ENCODE measurements at places on chromosomes 7 and 10.
A peak's percentile ranks its signal among the peaks of the same experiment; 100 is the strongest.

DNA sequence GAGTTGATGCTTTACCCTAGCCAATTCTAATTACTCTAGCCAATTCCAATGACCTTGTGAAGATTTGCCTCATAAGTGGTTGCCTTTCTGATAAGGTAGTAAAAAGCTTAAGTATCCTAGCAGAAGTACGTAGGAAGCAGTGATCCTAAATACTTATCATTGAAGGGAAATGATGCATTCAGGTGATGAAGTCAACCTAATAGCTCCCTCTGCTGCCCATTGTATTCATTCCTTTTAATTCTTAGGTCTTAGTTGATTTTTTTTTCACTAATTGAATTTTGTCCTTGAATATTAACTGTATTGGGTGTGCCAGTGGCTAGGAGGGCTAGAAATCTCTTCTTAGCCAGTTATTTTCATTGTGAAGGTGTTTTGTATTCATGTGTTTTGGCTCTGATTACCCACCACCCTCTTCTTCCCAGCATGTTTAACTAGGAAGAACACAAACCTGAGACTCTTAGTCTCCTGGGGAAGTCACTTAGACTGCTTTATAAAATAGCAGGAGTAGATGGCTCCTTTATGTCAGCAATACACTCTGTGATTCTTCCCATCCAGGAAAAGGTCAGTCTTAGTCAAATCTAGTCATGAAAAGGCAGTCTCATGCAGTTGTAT, 46.3 kb downstream of the PLEKHA8 start:
- DNase-seq = peak; percentile 21

GRCh38 chr7:13144673-13145072, 457.2 kb downstream of the ARL4A start:
- no peak for DNase-seq

GRCh38 chr10:22911889-22912762, 15.7 kb upstream of the ARMC3 start:
- no peak for DNase-seq

GRCh38 chr10:5545778-5546710, 21.3 kb downstream of the CALML3 start:
- DNase-seq = no peak

DNA sequence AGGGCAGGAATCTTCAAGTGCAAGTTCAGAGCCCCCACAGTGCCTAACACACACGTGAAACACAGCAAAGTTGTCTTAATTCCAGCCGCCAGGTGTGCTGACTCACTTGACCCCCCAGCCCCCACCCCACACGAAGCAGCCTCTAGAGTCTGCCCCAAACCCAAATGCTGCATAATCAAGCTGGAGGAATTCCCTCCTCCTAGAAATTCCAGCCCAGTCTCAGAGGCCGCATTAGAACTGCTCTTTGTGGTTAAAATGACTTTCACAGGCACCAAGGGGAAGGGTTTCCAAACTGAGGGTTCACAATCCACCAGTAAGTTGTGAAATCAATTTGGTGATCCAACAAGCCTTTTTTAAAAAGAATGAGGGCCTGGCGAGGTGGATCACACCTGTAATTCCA, 67.0 kb upstream of the PLXNA4 start:
- DNase-seq = no peak

GRCh38 chr10:112429654-112430230, 17.0 kb downstream of the ZDHHC6 start:
- no peak for DNase-seq

DNA sequence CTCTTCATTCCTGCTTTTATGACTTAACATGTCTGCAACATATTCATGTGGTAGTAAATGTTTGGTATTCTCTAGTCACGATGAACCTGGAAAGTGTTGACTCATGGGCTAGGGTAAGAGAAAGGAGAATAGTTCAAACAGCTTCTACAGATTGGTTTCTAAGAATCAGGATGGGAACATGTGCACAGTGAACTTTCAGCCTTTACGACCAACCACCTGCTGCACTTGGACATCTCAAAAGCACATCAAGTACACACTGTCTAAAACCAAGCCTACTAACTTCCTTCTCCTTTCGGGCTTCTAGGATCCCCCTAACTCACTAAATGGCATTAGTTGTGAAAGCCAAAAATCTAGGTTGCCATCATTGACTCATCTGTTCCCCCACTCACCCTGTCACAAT, 85.5 kb downstream of the CUL2 start:
- DNase-seq = no peak

- peak; percentile 29 for DNase-seq
Measured at GRCh38 chr7:116290740-116291139, 80.4 kb downstream of the TES start.
